ENCODE measurements at places on chromosomes 6 and 20. TPM values are rescaled to one million over a fixed set of nuclear protein-coding genes. Genes with fewer than 3 reads are reported as not detected.
A peak's percentile ranks its signal among the peaks of the same experiment; 100 is the strongest.

GRCh38 chr6:18893540-18894269 lies 506.6 kb downstream of the RNF144B start:
- DNase-seq, result no peak

Gene TAGAP
- 4.9 TPM for total RNA-seq

- DNase-seq, result no peak
Observed at GRCh38 chr20:63140514-63141433, 75.2 kb downstream of the YTHDF1 start.

DNA sequence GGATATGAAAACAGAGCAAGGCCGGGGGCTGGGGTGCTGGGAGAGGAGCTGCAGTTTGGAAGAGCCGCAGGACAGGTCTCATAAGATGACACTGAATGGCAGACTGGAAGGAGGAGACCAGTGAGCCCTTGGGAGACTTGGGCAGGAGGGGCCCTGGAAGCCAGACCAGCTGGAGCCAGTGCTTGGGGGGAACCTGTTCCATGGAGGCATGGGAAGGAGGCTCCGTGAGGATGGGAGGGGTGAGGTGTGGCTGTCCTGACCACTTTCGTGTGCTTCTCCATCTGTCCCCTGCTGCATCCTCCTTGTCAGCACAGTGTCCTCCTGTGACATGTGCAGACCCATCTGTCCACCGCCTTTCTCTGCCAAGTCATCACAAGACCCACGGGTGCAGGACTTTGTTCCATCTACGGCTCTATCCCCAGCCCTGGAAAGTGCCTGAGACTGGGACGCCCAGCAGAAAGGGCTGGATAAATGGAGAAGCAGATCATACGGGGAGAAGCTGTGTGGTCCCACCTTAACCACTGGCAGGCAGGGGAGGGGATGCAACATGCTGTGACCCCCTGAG lies 84.8 kb upstream of the MPC1 start:
- no peak for DNase-seq

- no peak for DNase-seq
Observed at GRCh38 chr6:127267646-127268625, 1.3 kb downstream of the RNF146 start.

Gene FOXQ1
- total RNA-seq, result 130 TPM

GRCh38 chr20:19628570-19629134 lies 129.4 kb upstream of the RIN2 start:
- peak; percentile 66 for DNase-seq

DNA sequence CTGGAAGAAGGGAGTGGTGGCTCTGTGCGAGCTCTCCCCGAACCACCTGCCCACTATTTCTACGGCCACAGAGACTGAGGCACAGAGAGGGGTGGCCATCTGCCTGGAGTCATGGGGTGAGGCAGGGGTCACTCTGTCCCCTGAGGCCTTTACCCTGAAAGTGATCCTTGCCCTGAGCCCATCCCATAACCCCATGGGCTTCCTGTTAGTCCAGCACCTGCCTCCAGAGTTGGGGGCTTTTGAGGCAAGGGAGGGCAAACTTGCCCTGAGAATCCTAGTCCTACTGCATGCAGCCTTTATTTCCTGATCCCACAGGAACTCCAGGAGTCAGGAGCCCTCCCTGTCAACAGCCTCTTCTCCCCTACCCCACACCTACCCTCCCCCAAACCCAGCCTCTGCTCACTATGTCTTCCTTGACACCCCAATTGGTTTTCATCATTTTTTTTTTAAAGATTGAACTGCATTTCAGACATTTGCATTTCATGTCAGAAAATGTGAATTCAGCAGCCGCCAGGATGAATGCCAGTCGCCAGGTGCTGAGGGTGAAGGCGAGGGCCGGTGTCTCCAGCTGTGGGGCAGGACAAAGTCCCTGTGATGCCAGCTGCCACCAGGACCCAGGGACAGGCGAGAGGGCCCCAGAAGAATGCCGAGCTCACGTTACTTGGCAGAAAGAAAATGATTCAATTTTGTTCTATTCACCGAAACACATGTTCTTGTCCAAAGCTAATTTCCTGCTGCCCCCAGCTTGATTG lies 47.6 kb upstream of the NNAT start:
- no peak for DNase-seq

DNA sequence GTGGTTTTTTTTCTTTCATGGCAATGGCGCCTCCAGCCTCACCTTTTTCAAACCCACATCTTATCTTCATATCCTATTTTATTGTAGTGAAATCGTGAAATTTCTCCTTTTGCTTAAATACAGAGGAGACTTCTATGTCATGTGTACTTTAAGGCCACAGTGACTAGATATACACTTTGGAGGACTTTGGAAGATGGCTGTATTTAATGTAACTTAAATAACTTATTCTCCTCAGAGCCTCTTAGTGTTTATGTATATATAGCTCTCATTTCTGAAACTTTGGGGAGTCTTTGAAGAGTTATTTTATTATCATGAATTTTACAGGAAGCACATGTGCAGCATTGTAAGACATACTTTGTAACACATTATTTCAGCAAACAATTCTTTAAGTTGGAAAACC lies 968 bp downstream of the LAMA2 start:
- no peak for DNase-seq

Gene VGLL2
- not detected for total RNA-seq

Data from ureter (tissue), 1 donor.